Activated naive CD4-positive, alpha-beta T cell treated with anti-CD3 and anti-CD28 coated beads for 36 hours (primary cell): ENCODE measurements at places on chromosomes 3 and 15.

GRCh38 chr15:52653431-52653964, 25.7 kb downstream of the ATOSA start:
- no peak for DNase-seq

DNA sequence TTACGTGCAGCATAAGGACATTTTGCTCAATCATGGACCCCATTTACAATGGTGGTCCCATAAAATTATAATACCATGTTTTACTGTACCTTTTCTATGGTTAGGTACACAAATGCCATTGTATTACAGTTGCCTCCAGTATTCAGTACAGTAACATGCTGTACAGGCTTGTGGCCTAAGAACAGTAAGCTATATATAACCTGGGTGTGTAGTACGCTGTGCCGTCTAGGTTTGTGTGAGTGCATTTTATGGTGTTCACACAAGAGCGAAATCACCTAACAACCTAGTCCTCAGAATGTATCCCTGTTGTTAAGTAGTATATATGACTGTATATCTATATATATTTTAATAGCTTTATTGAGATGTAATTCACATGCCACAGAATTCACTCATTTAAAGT, 12.5 kb downstream of the ASB7 start:
- DNase-seq = no peak

GRCh38 chr3:72105306-72105705, 320.4 kb upstream of the PROK2 start:
- no peak for DNase-seq

DNA sequence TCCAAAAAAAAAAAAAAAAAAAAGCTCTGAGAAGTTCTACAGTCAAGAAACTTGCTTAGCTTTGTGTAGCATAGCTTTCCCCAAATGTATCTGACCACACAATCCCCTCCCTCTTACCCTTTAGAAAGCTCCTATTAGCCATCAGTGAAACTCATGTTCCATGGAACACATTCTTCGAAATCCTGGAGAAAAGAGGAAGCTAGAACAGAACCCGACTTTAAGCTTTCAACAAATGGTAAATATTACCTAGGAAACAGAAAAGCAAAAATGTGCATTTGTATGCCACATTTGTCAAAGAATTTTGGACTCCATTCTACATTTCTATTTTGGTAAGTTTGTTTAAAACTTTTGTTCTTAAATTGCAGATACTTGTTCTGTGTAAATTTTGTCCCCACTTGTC, 17.4 kb upstream of the CRTC3 start:
- DNase-seq = no peak

GRCh38 chr15:34905047-34905446, 64.5 kb downstream of the AQR start:
- DNase-seq = no peak
